ENCODE measurements at places on chromosomes 7 and 10.
A peak's percentile ranks its signal among the peaks of the same experiment; 100 is the strongest.

DNA sequence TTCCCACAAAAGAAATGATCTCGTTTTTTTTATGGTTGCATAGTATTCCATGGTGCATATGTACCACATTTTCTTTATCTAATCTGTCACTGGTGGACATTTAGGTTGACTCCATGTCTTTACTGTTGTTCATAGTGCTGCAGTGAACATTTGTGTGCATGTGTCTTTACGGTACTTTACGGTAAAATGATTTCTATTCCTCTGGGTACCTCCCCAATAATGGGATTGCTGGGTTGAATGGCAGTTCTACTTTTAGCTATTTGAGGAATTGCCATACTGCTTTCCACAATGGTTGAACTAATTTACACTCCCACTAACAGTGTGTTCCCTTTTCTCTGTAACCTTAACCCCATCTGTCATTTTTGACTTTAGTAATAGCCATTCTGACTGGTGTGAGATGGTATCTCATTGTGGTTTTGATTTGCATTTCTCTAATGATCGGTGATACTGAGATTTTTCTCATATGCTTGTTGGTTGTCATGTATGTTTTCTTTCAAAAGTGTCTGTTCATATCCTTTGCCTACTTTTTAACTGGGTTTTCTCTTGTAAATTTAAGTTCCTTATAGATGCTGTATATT, 37.2 kb downstream of the MKLN1 start:
- no peak for DNase-seq

DNA sequence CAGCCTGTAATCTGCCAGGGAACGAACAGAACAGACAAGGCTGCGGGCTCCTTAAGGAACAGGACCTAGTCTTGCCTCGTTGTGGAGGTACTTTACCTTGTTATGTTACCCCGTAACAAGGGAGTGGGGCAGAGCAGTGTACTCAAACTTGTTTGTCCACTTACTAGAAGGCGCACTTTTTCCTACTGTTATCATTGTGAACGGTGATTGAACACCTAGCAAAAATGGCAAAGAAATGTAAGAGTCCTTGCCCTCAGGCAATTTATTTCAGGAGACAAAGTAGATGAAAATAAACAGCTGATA, 620 bp upstream of the IMPDH1 start:
- no peak for DNase-seq

DNA sequence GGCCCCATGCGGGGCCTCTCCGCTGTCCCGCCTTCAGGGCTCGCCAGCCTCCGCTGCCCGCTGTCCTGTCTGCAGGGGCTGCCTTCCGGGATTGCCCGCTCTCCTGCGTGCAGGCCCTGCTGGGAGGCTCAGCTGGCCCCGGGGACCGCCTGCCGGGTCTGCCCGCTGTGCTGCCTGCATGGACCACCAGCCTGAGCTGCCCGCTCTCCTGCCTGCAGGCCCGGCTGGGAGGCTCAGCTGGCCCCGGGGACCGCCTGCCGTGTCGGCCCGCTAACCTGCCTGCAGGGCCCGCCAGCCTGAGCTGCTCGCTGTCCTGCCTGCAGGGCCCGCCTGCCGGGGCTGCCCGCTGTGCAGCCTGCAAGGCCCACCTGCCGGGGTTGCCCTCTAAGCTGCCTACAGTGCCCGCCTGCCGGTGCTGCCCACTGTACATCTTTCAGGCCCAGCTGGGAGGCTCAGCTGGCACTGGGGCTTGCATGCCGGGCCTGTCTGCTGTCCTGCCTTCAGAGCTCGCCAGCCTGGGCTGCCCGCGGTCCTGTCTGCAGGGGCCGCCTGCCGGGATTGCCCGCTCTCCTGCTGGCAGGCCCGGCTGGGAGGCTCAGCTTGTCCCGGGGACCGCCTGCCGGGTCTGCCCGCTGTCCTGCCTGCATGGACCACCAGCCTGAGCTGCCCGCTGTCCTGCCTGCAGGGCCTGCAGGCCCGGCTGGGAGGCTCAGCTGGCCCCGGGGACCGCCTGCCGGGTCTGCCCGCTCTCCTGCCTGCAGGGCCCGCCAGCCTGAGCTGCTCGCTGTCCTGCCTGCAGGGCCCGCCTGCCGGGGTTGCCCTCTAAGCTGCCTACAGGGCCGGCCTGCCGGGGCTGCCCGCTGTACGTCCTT, 165.1 kb downstream of the GLRX3 start:
- DNase-seq = peak; percentile 76

DNA sequence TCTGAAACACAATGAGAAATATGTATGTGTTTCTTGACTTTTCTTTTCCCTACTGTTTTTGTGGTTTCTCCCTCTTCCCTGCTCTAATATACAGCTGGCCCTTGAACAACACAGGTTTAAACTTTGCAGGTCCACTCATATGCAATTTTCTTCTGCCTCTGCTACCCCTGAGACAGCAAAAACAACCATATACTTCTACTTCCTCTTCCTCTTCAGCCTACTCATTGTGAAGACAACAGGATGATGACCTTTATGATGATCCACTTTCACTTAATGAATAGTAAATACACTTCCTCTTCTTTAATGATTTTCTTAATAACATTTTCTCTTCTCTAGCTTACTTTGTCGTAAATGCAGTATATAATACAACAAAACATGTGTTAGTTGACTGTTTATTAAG, 35.0 kb upstream of the DGKB start:
- DNase-seq = no peak

- DNase-seq = no peak
These were observed 442.0 kb downstream of the GFRA1 start for GRCh38 chr10:115831016-115831415.

GRCh38 chr10:99170116-99170675, 65.5 kb downstream of the HPSE2 start:
- no peak for DNase-seq

GRCh38 chr7:78057571-78057970, 259.0 kb downstream of the PHTF2 start:
- DNase-seq = peak; percentile 33

GRCh38 chr10:64574371-64574770, 1053.2 kb downstream of the REEP3 start:
- DNase-seq = no peak

DNA sequence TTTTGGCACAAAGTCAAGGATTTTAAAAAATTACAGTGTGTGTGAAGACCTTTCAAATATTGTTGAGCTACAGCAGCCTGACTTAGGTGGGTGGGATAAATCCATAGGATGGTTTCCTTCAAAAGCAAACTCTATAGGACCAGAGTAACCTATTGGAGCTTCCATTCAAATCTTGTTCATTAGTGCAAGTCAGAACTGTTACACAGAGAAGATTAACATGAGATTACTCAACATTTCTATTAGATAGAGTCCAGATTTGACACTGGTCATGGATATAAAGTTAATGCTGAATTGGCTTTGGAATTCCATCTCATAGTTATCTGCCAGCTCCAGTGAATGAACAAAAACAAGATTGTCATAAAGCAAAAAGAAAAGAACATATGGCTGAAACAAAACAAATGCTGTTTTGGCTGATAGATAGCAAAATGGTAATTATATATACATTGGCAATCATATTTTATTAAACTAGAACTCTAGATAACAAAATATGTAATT, 129.6 kb upstream of the SEMA3A start:
- no peak for DNase-seq

DNA sequence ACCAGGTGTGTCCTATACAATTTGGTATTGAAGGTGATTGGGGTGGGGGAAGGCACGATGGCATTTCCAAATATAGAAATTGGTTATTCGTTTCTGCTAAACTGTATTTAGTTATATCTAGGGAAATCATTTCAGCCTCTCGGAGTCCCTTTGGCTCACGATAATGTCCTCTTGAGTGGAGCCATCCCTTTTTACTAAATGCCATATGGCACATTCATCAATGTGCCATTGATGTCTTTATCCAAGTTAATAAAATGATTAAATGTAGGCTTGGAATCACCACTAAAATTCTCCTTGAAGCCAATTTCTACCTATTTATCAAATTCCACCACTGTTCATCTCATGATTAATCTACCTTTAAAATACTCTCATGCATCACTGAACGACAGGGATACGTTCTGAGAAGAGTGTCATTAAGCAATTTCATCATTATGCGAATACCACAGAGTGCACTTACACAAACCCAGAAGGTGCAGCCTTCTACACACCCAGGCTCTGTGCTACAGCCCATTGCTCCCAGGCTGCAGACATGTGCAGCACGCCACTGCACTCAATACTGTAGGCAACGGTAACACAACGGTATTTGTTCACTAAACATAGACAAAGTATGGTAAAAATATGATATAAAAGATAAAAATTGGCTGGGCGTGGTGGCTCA, 219.2 kb upstream of the C7orf33 start:
- DNase-seq = no peak

GRCh38 chr10:128803790-128804189, 663.3 kb upstream of the MGMT start:
- no peak for DNase-seq

- DNase-seq = no peak
These were observed 63.3 kb downstream of the C10orf143 start for GRCh38 chr10:130047336-130047735.

- peak; percentile 81 for DNase-seq
These were observed 91.4 kb downstream of the TPST1 start for GRCh38 chr7:66296557-66296956.

GRCh38 chr7:27186668-27187474, 1.8 kb upstream of the HOXA11 start:
- DNase-seq = no peak

DNA sequence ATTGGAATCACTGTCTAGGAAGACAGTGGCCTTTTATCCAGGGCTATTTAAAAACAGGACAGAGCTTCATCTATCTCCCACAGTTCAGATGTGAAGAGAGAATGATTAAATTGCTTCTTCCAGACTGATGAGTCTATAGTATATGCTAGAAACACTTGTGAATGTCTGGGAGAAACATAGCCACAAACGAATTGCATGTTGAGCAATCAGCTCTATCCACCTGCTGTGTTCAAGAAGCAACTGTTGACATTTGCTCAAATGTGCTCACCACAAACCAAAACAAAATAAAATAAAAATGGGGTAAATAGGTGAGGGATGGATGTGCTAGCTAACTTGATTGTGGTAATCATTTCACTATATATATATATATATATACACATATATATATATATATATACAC, 195.1 kb downstream of the HECW1 start:
- no peak for DNase-seq

DNA sequence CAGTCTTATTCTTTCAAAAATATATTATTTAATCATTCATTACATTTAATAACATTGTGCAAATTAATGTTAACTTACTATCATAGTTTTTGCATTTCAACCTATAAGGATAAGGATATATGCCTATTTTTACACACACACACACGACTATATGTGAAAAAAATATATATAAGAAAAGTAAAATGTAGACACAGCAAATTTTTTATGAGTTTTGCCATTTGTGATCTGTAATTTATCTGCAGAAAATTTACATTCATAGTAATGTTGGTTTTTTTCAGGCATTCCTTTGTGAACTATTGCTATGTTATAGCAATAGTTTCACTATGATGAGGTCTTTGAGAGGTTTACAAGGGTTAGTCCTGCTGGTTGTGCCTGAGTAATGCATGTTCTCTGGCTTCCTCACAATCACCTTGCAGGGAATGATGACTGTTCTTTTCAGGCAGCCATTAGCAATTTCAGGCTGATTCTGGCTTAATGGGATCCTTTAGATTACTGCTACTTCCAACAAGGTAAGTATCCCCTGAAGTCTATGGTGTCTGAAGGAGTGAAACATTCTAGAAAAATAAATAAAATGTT, 183.7 kb upstream of the CDK1 start:
- DNase-seq = no peak

- DNase-seq = no peak
These were observed 32.1 kb downstream of the UMAD1 start for GRCh38 chr7:7672545-7673239.

DNA sequence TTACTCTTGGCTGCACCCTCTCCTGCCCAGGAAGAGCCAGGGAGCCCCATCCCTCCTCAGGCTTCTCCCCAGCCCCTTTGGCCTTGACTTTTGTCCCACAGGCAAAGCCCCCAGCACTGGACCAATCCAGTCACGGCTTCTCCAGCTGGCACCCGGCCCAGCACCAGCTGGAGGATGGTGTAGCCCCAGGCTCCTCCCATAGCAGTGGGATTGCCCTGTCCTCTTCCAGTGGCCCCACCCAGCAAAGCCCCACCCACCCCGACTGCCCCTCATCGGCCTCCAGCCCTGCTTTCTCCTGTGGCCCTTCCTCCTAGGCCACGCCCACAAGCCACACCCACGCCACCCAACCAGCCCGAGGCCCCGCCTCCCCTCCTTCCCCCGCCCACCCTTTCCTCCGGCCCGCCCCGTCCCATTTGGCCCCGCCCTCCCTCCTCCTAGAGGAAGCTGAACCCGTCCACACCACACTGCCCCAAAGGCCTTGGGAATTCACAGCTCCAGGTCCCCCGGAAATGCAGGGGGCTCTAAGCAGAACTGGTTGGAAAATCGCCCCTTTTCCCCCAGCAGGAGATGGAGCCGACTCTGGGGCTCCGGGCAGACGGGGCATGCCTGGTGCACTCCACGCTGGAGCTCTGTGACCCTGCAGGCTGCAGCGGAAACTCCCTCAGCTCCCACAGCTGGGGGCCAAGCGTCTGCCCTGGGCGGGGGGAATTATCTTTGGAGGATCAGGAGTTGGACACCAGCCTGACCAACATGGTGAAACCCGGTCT, 25.2 kb downstream of the GET4 start:
- peak; percentile 79 for DNase-seq

DNA sequence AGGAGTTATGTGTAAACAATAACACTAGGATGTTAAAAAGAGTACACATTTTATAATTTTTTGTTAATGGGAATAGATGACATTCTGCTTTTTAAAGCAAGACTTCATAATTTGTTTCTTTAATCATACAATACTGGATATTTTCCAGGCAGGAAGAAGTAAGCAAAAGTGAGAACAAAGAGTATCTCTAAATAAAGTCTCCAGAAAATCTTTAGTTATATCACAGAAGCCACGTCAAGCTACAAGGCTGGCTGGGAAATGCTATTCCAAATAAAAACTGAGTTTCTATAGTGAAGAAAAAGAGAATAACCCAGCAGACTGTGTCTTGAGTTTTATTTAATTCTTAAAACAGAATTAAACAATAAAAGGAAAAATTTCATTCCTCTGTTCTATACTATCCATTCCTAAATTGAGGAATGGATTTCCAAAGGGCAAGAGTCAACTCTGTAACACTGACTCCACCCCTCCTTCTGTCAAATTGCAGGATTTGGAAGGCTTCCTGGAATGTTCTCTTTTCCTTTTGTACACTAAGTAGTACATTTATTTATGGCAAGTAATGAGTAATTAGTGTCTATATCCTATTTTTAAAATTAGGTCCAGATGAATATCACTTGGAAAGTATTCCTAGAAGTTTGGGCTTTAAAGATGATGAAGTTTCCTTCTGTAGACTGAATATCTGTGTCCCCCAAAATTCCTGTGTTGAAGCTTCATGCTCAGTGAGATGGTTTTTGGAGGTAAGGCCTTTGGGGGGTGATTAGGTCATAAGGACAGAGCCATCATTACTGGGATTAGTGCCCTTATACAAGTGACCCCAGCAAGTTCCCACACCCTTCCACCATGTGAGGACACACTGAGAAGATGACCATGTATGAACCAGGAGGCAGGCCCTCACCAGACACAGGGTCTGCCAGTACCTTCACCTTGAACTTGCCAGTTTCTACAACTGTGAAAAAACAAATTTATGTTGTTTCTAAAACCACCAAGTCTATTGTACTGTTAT, 290.9 kb downstream of the CRPPA start:
- peak; percentile 72 for DNase-seq

- DNase-seq = no peak
These were observed 940.7 kb downstream of the NRG3 start for GRCh38 chr10:82815680-82816079.

- no peak for DNase-seq
These were observed 53.5 kb upstream of the MET start for GRCh38 chr7:116618338-116619128.
